Colonic mucosa (tissue), 4 donors: ENCODE measurements at places on chromosomes 11 and 22. TPM values are rescaled to one million over a fixed set of nuclear protein-coding genes. Genes with fewer than 3 reads are reported as not detected.

The OR52B4 gene
- not detected for total RNA-seq

The OR4D5 gene
- 1.2 TPM for total RNA-seq

The IL17REL gene
- 0.11 TPM for total RNA-seq

The CCDC81 gene
- total RNA-seq, result 0.32 TPM

The OR5J2 gene
- not detected for total RNA-seq

GRCh38 chr11:105960252-105961245, 61.5 kb downstream of the MSANTD4 start:
- DNase-seq, result no peak

GRCh38 chr11:501683-502287, 5.3 kb downstream of the RNH1 start:
- DNase-seq, result no peak

DNA sequence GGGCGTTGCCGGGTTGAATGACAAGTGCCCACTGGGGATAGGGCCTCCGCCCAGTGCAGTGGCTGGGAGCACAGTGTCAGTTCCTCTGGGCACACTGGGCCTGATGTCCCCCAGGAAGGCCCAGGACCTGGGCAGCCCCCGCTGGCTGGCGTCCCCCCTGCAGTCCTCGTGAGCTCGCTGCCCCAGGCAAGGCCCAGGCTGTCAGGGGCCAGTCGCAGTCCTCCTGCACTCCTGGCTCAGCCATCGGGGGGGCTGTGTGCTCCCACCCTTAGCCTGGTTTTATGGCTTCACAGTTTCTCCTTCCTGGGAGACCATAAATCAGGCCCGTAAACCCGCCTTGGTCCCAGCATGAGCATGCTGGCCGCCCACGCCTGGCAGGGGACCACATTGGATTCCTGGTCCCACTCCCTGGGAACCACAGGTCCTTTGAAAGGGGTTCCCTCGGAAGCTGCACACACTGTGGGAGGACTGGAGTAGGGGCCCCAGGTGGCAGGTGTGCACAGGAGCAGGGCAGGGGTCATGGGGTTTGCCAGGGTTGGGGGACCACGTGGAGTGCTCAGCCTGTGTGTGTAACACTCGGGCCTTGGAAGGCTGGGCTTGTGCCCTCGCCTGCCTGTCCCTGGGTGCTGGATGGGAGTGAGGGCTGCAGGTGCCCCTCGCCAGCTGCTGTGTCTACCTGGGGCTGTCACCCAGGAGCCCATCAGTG, 113.6 kb downstream of the KCNQ1OT1 start:
- no peak for DNase-seq

DNA sequence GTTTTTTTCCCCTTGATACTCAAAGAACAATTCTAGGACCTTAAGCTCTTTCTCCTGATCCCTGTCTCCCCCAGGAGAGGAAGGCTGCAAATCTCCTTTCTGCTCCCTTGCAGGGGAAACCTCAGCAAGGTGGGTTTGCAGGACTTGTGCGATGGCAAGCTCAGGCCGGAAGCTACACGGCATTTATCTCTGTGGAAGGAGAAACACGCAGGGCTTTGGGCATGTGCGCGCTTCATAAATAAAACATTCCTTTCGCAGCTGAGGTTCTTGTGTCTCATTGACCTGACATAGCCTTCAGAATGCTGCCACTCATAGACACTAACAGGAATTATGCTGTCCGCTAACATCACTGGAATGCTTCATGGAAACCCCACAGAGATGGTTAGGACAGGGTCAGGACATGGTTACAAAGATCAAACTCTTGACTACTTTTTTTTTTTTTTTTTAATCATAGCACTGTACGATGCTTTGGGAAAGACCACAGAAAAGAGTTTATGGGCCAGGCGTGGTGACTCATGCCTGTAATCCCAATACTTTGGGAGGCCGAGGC, 42.6 kb downstream of the SLN start:
- DNase-seq, result no peak

GRCh38 chr11:118621784-118622375, 14.5 kb downstream of the PHLDB1 start:
- DNase-seq, result no peak

- no peak for DNase-seq
Measured at GRCh38 chr11:132971351-132971750, 561.0 kb downstream of the OPCML start.

- no peak for DNase-seq
Measured at GRCh38 chr22:37188901-37189466, 937 bp upstream of the C1QTNF6 start.

- DNase-seq, result no peak
Measured at GRCh38 chr11:134760299-134760698, 348.3 kb upstream of the B3GAT1 start.

DNA sequence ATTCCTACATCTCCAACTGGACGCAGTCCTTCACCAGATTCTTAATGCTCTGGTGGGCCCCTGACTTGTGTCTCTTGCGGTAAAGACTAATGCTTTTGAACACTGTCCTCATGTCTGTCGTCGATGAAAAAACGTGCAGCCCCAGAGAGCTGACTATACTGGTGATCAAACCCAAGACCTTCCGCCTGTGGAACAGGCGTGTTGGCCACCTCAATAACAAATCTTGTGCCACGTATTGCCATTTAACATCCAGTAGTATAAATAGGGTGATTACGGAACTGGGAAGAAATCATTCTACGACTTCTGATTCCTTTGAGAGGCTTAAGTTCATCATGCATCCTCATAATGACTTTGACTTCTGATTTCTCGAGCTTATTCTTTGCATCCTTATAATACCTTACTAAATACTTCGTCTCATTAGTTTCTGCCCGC, 45.6 kb downstream of the OR4D9 start:
- no peak for DNase-seq

DNA sequence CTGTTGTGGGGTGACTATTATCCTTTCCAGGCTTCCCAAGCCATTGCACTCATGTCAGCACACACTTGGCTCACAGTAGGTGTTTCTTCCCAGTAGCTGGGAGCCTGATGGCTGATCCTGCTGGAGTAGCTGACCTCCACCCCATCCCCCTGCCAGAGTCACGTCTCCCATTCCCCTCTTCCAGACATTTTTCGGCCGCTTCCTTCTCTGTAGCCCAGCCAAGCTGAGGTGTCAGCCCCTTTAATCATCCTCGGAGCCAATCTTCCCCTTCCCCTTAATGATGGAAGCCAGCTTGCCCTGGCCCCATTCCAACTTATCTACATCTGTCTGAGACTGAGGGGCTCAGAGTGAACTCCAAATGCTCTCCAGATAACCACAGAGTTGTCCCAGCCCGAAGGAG, 550.7 kb downstream of the MN1 start:
- DNase-seq, result no peak

- DNase-seq, result no peak
Measured at GRCh38 chr22:44411226-44412135, 86.6 kb downstream of the RTL6 start.

DNA sequence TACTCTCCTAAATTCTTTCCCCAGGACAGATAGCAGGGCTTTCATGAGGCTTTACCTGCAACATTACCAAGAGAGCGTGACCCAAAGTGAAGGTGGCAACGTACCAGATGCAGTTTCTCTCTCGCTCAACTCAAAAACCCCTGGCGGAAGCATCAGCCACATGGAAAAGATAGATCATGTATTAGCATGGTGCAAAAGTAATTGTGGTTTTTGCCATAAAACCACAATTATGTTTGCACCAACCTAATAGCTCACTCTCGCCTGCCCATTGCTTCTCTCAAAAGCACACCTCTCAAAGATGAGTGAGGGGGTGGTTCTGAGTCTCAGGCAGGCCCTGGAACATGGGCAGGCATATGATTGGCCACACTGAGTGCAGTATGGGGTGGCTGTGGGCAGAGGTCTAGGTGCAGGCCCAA, 7.0 kb downstream of the MS4A6A start:
- no peak for DNase-seq
